ENCODE measurements at places on chromosomes 5 and 9.

- no peak for DNase-seq
Observed at GRCh38 chr9:26357803-26358344, 534.7 kb downstream of the CAAP1 start.

DNA sequence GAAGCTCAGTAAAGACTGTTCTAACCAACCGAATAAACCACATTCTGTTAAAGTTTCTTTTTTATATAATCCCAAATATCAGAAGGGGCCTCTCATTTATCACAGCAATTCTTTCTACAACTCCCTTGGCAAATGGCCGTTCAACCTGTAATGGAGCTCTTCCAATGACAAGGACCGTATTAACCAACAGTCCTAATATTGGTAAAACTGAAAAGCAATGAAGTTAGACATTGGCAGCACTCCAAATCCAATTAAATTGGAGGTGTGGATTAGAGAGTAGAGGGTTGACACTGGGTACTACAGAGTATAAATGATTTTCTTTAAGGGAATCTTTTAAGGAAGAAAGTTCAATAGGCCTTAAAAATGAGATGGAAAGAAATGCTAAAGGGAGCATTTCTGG, 842 bp downstream of the TMED7 start:
- no peak for DNase-seq

DNA sequence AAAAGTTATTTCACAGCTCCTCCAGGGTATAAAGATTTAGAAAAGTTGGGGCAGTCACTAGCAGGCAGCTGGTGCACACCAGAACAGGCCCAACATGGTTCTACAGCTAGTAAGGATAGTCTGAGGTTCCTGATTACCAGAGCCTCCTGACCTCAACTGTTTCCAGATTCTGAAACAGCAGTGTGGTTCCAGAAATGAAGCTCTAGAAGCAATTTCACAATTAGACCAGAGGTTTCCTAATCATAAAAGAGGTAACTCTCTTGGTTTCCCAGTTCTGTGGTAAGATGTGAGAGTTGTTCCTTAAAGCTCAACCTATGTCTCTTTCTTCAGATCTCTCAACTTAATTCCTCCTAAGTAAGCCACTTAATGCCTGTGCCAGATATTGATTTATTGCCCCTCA, 11.9 kb downstream of the AGTPBP1 start:
- no peak for DNase-seq

DNA sequence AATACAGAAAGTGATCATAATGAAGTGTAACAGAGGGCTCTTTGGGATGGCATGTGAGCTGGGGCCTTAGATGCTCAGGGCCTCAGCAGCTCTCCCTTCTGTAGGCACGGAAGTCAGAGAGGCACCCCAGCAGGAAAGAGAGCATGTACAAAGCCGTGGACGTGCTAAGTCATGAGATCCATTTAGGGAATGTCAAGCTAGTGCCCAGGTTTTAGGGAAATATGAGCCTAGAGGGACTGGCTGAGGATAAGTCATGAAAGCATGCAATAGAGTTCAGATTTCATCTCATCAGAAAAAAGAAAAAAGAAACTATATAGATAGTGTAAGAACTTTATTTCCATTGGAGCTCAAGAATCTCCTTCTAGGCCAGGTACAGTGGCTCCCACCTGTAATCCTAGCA, 379.5 kb upstream of the KLF4 start:
- no peak for DNase-seq

DNA sequence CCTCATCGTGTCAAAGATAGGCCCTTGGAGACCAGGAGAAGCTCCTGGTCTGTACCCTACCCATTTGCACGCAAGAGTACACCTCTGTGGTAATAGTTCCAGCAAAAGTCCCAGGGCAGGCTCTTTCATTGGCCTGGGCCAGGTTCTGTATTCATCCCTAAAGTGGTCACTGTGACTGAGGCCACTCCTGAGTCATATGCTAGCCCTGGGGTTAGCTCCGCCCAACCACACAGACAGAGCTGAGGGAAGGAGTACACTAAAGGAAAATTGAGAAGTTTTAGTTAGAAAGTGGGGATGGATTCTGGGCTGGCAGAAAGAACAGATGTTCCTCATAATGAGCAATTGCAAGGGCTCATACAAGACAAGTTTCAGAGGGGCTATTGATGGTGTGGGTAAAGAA, 206.7 kb downstream of the ARHGAP26 start:
- no peak for DNase-seq

DNA sequence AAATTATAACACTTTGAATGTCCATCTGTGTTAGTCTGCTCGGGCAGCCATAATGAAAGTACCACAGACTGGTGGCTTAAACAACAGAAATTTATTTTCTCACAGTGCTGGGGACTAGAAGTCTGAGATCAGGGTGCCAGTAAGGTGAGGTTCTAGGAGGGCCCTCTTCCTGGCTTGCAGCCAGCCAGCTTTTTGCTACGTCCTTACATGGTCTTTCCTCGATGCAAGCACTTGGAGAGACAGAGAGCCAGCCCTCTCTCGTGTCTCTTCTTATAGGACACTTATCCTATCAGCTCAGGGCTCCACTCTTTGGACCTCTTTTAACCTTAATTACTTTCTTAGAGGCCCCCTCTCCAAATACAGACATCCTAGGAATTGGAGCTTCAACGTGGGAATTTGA, 351.8 kb downstream of the SPOCK1 start:
- DNase-seq, result no peak

- DNase-seq, result no peak
Observed at GRCh38 chr9:134215699-134216448, 51.5 kb upstream of the RNU6ATAC start.

DNA sequence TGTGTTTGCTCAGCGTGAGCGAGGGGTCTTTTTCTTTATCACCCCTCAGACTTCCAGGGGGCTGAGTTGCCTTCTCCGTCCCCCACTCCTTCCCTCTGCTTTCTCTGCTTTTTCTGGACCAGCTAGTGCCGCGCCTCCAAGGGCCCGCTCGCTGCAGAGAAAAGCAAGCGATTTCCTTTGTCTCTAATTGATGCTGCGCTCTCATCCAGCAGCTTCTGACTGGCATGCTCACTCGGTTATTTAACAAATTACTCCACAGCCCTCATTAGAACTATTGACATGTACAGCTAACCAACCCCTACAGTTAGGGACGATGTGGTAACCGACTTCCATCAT, 288.0 kb downstream of the ELAVL2 start:
- DNase-seq, result no peak

DNA sequence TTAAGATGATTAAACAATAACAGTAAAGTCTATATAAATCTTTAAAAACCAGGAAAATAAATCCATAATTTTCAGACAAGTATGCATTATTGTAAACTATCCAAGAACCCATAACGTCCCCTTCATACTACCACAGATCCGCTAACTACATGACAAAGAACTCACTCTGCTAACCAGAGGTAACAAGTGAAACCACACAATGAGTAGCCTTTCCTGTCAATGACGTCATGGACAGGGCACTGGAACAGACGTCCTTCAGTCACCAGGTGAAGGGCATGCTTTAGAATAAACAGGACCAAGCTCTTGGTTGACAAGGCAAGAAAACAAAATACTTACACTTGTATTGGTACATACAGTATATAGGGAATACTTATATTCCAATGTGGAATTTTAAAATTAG, 45.2 kb downstream of the RNF130 start:
- DNase-seq, result no peak

DNA sequence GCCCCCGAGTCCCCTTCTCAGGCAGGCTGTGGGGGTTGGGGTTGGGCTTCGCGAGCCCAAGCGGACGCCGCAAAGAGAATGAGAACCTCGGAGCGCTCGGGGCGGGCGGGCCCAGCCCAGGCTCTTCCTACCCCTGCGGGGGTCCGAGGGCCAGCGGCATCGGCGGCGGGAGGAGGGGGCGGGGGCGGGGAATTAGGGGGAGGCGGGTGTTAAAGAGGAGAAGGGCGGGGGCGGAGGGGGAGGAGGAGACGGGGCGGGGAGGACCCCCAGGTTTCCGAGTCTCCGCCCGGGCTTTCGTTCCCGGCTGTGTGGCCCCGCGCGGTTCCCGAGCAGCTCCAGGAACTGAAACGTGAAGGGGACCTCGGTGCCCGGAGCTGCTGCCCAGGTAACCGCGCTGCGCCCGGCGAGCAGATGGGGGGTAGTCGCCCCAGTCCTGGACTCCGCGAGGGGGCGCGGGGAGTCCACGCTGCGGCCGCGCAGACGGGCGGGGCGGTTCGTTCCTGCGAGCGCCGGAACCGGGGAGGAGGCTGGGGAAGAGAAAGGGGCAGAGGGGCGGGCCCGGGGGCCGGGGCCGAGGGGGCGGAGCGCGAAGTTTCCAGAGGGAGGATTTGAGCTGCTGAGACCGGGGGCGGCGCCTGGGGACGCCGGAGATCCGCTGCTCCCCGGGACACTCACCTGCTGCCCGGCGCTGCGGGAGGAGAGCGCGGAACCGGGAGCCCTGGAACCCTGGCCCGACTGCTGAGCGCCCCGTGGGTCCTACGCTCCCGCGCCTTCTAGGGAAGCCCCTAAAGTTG, 38.4 kb upstream of the PLEKHG4B start:
- no peak for DNase-seq

DNA sequence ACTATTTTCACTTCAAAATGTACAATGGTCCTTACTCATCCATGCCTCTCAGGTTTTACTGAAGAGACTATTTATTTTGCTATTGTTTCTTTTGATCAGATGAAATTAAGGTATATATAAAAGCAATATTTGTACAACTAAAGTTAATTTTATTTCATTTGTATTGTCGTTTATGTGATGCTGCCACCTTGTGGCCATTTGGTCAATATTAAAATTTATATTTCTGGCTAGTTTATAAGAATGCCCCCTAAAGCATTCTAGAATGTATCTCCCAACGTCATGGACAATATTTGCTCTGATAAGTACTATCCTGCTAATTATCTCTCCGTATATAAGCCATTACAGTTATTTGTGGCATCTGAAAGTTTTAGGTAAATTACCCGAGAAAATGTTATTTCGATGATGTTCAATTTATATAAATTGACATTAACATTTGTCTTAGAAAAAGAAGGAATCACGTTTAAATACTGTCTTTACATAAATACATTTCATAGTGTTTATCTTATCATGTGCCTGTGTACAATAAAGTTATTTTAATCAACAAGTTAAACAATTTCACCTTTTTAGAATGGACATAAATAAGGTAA, 680.0 kb downstream of the TAF11L14 start:
- DNase-seq, result no peak

- no peak for DNase-seq
Observed at GRCh38 chr5:138096363-138096762, 12.5 kb downstream of the WNT8A start.

GRCh38 chr9:103287361-103287760, 292.2 kb downstream of the CYLC2 start:
- DNase-seq, result no peak

- DNase-seq, result no peak
Observed at GRCh38 chr9:120635011-120635410, 55.0 kb upstream of the CDK5RAP2 start.

GRCh38 chr9:38309324-38310195, 82.9 kb upstream of the ALDH1B1 start:
- DNase-seq, result no peak

- DNase-seq, result no peak
Observed at GRCh38 chr5:20113931-20114330, 125.9 kb upstream of the CDH18 start.

GRCh38 chr5:132389585-132390286, 20.2 kb downstream of the SLC22A5 start:
- DNase-seq, result no peak

DNA sequence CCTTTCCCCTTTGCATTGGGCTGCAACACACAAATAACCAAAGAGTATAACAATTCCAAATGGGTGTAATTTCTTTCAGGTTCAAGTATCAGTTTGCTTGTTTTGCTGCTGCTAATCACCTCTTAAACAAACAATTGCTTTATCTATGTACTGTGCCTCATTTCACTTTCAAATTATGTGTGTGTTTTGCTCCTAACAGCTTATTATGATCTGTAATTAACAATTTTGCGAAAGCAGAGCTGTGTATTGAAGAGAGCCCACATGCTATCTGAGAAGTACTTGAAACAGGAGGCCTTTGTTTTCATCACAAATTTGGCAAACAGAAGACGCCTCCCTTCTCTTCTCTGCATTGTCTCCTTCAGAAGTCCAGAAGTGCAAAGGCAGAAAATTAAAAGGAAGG, 312.0 kb downstream of the TLE1 start:
- no peak for DNase-seq

GRCh38 chr5:91929522-91929817, 546.4 kb upstream of the ARRDC3 start:
- no peak for DNase-seq
